CD4-positive, alpha-beta T cell treated with Interleukin-2 at 100 ng/mL for 4 hours (primary cell): ENCODE measurements at places on chromosomes 4 and X.

- no peak for DNase-seq
These were observed 15.5 kb downstream of the PAGE4 start for GRCh38 chrX:49844611-49845010.

DNA sequence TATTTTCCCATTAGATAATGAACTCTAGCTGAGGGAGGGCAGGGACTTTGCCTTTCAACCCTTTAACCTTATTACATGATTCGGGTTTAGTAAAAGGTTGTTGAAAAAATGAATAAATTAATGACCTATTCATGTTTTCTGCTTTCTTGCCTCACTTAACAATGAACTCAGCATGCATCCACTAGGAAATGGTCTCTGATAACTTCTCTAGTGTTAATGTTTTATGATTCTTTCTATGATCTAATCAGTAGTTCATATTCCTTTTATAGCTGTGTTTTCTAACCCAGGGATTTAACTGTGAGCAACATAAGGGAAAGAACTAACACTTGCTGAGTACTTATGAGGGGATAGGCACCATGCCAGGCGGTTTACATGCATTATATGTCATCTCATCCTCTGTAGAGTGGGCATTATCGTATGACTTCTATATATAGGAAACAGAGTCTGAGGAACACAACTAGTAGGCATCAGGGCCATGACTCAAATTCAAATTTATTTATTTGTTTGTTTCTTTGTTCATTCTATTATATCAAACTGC lies 236.7 kb upstream of the MAB21L2 start:
- no peak for DNase-seq

DNA sequence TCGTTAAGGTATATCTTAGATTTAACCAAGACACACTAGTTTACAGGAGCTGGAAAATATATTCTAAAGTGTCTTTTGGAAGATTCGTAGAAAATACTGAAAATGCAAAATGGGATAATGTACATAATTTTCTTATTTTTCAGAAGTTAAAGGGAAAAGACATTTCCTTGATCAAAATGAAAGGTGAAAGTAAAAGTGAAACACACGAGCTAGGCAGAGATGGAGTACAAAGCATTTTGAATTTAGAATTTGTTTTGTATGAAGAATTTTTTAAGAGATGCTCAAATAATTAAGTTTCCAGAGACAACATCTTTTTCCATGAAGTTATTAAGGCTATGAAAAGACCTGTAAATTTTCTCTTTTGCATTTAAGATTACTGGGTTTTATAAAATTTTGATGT lies 2192.6 kb upstream of the AGA start:
- no peak for DNase-seq

GRCh38 chr4:14269824-14270223 lies 642.3 kb upstream of the BOD1L1 start:
- peak; percentile 5 for DNase-seq
